ENCODE measurements at places on chromosomes 12 and 14.

GRCh38 chr14:88895116-88895515, 70.7 kb downstream of the TTC8 start:
- DNase-seq = peak; percentile 34

GRCh38 chr12:106342397-106343213, 14.9 kb upstream of the POLR3B start:
- DNase-seq = peak; percentile 51

- no peak for DNase-seq
These were observed 250.5 kb upstream of the SOX5 start for GRCh38 chr12:24200010-24200409.

DNA sequence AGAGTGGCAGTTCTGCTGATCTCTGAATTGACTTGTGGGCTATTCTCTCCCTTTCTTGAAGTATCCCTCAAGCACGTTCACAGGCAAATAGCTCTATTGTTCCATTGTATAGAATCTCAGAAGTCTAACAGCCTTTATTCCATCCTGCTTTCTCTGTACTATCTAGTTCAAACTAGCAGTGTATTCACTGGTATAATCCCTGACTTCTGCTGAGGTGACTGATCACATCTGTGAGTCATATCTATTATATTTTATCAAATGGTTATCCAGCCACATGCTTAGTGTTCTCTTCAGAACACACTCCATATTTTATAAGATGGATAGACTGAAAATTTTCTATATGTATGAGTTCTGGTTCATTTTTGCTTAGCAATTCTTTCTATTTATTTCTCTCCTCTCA, 866.1 kb downstream of the C12orf50 start:
- peak; percentile 4 for DNase-seq

GRCh38 chr14:32932914-32933628, 5.6 kb upstream of the NPAS3 start:
- DNase-seq = no peak

- no peak for DNase-seq
These were observed 1.7 kb downstream of the LMBR1L start for GRCh38 chr12:49108958-49109404.

DNA sequence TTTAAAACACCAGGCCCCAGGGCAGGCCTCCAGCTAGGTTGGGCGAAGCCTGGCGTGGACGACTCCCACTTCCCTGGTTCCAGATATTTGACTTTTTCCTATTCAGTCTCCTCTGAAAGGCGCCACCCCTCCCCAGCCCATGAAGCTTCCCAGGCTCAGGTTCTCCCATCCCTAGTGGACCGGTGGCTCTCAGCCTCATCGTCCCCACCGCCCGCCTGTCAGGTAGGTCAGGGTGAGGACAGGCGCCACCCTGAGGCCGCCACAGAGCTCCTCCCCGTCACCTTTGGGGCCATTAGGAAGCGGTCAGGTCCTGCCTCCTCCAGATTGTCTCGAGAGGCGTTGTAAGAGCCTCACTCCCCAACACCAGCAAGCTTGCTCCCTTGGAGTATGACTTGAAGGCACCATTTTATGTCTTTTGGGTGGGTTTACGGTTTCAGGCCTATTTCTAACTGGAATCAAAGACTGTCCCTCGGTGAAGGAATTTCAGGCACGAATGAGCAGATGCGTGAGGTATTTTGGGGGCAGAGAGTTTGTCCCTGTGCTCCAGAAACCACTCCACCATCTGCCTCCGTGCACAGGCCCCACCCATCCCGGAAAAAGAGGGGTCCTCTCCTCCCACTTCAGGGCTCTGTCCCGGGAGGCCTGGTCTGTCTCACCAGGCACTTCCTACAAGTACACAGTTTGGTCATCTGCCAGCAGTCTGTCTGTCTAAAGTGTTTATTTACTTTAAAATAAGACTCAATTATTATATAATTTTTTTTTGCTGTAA, 55.6 kb downstream of the TSPAN9 start:
- no peak for DNase-seq

Data from RWPE1 (cell line).